Pericardium fibroblast (primary cell): ENCODE measurements at places on chromosomes 12 and 14. TPM values are rescaled to one million over a fixed set of nuclear protein-coding genes. Genes with fewer than 3 reads are reported as not detected.

AGAP2 gene
- total RNA-seq = under 0.01 and 0.23 TPM in 2 replicates

NYNRIN gene
- 24.0 and 31.4 TPM in 2 replicates for total RNA-seq

LMO3 gene
- 10.2 and 15.6 TPM in 2 replicates for total RNA-seq

TBX3 gene
- total RNA-seq = 6.0 and 11.7 TPM in 2 replicates

FIGNL2 gene
- 0.09 TPM in 1 of 2 replicates, not detected in the other for total RNA-seq

IL26 gene
- 0.09 TPM in 1 of 2 replicates, not detected in the other for total RNA-seq

SYNDIG1L gene
- not detected in 2 replicates for total RNA-seq

ATL1 gene
- 5.7 and 11.8 TPM in 2 replicates for total RNA-seq

PIWIL1 gene
- not detected in 2 replicates for total RNA-seq

DIP2B gene
- total RNA-seq = 17.4 and 18.6 TPM in 2 replicates

ARMH4 gene
- 1.6 and 3.9 TPM in 2 replicates for total RNA-seq

ARHGAP9 gene
- total RNA-seq = 0.23 TPM in 1 of 2 replicates, not detected in the other

NPFF gene
- not detected in 2 replicates for total RNA-seq

TSHR gene
- not detected in 2 replicates for total RNA-seq

STYK1 gene
- 0.26 TPM in 1 of 2 replicates, not detected in the other for total RNA-seq

DBX2 gene
- total RNA-seq = not detected in 2 replicates

RDH16 gene
- total RNA-seq = not detected in 2 replicates

ZNF705A gene
- total RNA-seq = not detected in 2 replicates

ASPG gene
- total RNA-seq = 0.68 TPM in 1 of 2 replicates, not detected in the other

SLC2A3 gene
- 31.7 and 52.7 TPM in 2 replicates for total RNA-seq

PELI2 gene
- 2.0 and 3.5 TPM in 2 replicates for total RNA-seq

ZNF10 gene
- 3.7 and 4.3 TPM in 2 replicates for total RNA-seq

RNASE3 gene
- not detected in 2 replicates for total RNA-seq

CCDC198 gene
- total RNA-seq = not detected in 2 replicates

PSMB5 gene
- total RNA-seq = 250 and 297 TPM in 2 replicates

INSM2 gene
- not detected in 2 replicates for total RNA-seq

LALBA gene
- total RNA-seq = not detected in 2 replicates

CCDC184 gene
- 0.17 and 1.2 TPM in 2 replicates for total RNA-seq

RD3L gene
- not detected in 2 replicates for total RNA-seq
